IPS-NIHi11 (cell line): ENCODE measurements at places on chromosomes 5 and 9.
A peak's percentile ranks its signal among the peaks of the same experiment; 100 is the strongest.

DNA sequence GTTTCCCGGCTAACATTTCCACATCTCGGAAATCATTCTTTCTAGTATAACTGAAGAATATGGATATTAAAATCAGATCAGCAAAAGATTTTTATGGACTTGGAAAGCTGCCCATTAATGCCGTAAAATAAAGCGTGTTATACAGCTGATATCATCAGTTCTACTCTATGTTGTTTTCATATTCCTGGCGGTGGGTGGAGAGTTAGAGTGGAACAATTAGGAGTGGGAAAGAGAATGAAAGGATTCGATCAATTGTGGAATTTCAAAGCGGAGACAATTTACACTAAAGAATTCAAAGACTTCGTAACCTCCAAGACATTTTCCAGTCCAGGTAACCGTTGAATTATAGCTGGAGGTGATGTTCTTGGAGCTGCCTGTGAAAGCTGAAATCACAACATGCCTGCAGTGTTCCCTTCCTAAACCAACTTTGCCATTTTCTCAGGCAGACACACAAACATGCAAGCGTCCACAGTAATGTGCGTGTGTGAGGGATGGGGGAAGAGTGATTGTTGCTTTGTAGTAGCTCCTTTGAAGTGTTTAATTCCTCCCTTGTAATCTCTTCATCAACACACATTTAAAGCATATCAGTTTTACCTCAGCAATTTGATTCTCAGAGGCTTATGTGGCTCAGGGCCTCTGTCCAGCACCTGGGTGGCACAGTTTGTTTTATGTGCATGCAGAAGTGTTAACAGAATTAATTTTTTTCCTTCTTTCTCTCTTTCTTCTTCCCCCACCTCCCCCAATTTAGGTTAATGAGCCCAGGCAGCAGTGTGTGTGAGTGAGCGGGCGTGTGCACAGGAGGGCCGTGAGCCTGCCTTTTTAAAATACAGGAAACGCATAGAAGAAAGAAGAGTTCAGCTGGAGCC is 544.1 kb downstream of the RAB3C start:
- no peak for DNase-seq

- no peak for DNase-seq
Observed at GRCh38 chr9:98445576-98445975, 190.1 kb upstream of the TBC1D2 start.

DNA sequence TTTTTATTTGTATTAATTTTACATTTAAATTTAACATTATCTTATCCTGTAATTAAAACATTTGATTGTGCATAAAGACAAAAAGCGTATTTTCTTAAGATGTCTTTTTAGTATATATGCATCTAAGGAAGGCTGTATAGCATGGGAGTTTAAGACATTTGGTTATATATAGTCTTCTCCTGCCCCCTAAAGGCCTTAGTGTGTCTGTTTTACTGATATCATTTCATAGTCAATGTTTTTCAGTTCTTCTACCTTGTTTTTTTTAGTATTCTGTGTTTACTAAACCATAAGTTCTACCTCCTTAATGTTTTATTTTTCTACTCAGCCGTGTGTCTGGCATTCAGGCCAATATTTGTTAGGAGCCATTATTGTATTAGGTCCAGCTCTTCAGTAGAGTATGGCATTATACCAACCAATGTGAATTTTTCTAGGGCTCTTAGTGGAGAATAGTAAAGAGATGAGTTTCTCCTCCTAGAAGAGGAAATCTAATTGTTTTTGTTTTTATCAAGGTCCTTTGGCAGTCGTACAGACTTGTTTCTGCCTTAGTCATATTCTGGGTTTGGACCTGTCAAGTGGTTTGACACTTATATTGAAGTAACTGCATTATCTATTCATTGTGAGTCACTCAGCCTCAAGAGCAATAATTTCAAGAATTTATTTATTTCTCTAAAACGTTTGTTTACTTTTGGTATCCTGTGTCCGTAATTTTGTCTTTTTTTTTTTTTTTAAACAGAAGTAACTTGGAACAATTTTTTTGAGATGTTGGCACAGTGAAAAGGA is 74.8 kb downstream of the SLF1 start:
- DNase-seq: no peak

GRCh38 chr5:69046375-69046957 is 47.3 kb upstream of the SLC30A5 start:
- DNase-seq: no peak

DNA sequence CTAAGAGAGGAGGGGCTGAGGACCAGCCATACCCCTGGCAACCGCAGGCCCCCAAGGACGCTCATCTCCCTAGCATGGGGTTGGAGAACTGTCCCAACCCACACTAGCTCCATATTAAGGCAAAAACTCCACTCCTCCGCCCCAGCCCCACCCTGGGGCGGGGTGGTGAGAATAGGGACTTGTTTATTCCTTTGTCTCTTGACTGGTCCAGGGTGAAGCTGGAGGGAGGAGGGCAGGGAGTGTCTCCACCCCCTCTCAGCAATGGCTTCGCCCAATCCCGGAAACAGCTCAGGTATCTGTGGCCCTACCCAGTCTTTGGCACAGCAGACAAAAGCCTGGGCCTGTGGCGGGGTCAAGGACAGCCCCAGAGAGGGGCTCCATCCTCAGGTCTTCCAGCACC is 16.9 kb downstream of the PRRX2 start:
- peak; percentile 53 for DNase-seq

DNA sequence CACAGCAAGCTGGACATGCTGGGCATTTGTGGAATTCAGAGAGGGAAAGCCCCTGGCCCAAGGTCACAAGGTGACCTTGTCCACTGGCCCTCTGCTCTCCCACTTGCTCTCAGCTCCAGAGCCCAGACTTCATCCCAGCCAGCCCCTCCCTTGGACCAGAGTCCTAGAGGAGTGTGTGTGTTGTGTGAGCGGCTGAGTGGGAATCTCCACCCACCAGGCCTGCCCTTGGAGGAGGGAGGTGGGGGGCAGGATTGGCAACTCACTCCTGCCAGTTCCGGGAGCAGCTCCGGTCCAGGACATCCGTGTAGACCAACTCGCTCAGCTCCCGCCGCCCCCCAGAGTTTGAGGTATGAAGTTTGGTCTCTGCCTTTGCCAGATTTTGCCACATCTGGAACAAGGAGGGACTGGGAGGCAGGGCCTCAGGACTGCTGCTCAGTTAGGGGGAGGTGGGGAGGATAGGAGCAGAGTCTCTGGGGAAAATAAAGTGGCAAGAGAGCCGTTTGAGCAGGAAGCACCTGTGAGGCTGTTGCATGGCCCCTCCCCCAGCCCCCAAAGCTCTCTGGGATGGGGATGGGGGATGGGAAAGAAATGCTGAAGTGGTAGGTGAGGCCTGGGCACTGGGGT is 1.4 kb downstream of the MZB1 start:
- peak; percentile 63 for DNase-seq

- no peak for DNase-seq
Observed at GRCh38 chr5:159780246-159780645, 136.0 kb upstream of the ADRA1B start.

- peak; percentile 75 for DNase-seq
Observed at GRCh38 chr9:92947268-92948037, at the start of gene FGD3. Gene FGD3, plus strand, starts transcription at chr9:92947523. Its CDS starts 28,734 bp downstream, at chr9:92976257.

- no peak for DNase-seq
Observed at GRCh38 chr5:119158144-119158543, 87.3 kb downstream of the DMXL1 start.

DNA sequence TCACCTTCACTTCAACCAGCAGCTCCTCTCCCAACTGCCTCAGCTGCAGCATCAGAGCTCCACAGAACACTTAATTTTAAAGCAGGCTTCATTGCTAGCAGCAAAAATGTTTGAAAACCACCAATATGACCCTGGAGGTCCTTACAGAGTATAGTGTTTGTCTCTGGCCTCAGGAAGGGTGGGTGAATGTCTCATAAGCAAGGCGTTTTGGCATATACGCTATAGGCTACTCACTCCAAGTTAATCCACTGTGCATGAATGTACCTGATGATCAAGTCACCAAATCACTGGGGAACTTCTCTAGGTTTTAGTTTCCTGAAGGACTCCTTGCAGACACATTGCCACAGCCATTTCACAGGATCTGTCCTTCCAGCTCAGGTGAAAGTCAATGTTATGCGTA is 125.3 kb downstream of the GABBR2 start:
- no peak for DNase-seq

- DNase-seq: no peak
Observed at GRCh38 chr9:79568337-79569101, 3.2 kb upstream of the TLE4 start.

DNA sequence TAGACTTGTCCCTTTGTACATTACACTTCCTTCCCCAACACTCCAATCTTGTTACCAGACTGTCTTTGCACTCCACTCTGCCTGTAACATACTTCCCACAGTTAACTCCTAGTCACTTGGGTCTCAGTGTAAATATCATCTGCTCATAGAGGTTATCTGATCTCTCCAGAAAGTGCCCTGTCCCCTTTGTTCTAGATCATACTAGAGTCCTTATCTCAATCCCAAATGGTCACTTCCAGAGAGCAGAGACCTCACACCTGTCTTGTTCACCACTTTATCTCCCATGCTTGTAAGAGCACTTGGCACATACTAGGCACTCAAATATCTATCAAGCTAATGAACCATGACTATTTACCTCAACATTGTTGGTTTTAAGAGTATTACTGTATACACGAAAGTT is 30.4 kb downstream of the SETX start:
- DNase-seq: no peak

DNA sequence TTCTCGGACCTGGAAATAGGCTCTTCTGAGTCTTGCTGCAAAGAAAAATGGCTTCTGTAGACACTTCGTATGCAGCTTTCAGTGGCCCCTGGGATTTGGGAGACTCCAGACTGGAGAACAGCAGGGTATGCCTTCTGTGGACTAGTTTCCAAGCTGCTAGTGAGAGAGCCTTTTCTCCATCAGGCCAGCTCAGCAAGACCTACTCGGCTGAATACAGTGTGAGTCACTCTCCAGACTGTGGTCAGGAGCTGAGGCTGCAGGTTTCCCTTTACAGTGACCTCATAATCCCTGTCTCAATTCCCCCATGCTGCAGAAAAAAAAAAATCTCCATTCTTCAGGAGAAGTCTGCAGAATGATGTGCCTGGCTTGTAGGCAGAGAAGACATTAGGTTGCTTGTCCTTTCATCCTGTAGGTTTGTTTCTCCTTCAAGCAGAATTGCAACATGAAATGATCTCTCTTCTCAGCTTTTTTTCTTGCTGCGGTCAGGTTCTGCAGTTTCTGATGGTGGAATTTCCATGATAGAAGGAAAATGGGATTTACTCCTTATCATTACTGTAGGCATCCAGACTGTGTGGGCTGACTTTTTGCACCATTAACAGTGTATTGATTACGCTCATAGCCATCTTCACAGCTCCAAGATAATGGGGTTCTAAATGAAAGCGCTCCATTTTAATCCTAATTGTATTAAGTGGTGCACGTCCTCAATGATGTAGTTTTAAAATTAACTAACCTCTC is 78.3 kb upstream of the TNFSF8 start:
- no peak for DNase-seq

DNA sequence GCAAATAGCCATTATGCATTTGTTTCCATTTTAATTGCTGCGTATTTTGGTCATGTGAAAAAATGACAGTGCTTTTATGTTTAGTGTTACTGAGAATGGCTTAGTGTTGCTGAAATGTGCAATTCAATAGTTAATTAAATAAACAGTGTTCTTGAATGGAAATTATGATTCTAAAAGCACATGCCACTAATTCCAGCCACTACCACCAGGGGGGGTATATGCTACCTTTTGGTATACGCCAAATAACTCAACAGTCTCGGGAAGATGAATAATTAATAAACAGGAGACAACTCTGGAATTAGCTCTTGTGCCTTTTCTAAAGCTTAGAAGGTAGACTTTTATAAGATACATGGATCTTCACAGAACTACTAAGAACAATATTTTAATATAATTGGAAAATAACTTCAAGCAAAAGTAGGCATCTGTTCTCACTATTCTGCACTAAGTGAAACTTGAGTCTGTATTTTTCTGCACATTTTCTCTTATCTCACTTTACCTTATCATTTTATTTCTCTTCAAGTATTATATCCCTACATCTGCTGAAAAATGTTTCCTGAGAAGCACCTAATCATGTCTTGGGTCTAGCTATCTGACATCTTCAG is 83.5 kb upstream of the MINAR2 start:
- DNase-seq: peak; percentile 23

GRCh38 chr5:134458234-134459009 is 46.7 kb upstream of the CDKN2AIPNL start:
- DNase-seq: no peak

- no peak for DNase-seq
Observed at GRCh38 chr5:172509405-172509781, 55.1 kb upstream of the SH3PXD2B start.

DNA sequence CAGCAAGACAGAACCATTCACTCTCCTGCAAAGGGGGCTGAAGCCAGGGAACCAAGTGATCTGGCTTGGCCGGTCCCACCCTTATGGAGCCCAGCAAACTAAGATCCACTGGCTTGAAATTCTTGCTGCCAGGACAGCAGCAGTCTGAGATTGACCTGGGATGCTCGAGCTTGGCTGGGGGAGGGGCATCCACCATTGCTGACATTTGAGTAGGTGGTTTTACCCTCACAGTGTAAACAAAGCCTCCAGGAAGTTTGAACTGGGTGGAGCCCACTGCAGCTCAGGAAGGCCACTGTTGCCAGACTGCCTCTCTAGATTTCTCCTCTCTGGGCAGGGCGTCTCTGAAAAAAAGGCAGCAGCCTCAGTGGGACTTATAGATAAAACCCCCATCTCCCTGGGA is 60.5 kb downstream of the TNFSF8 start:
- DNase-seq: no peak

GRCh38 chr5:147234825-147235635 is at the start of gene STK32A:
Gene STK32A, plus strand, starts transcription at chr5:147235026. Its CDS starts 4,609 bp downstream, at chr5:147239635.
- peak; percentile 77 for DNase-seq

- no peak for DNase-seq
Observed at GRCh38 chr5:177372034-177372896, 12.0 kb upstream of the SLC34A1 start.

- peak; percentile 10 for DNase-seq
Observed at GRCh38 chr5:128844354-128844923, 120.8 kb upstream of the SLC27A6 start.

GRCh38 chr5:76983468-76983867 is 30.6 kb downstream of the CRHBP start:
- DNase-seq: no peak

GRCh38 chr5:36904677-36905076 is 28.1 kb downstream of the NIPBL start:
- no peak for DNase-seq

GRCh38 chr5:111731638-111732037 is 25.4 kb downstream of the NREP start:
- no peak for DNase-seq

GRCh38 chr5:116773926-116774325 is 199.3 kb upstream of the SEMA6A start:
- peak; percentile 47 for DNase-seq

- DNase-seq: peak; percentile 18
Observed at GRCh38 chr9:105475302-105475701, 27.5 kb downstream of the FSD1L start.

DNA sequence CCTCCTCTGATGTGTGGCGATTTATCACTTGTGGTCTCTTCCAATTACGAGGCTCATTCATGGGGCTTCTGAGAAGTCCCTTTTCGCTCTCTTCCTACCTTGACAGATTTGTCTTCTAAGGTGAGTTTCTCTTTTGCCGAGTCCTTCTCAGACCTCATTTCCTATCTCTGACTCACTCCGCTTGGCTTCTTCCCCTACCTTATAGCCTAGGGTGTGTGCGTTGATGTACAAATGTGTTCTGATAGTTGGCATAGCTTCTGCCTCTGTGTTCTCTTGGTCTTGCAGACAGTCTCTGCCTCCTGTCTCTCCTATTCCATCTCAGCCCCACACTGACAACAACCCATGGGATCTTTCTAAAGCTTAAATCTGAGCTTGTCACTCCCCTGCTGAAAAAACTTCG is 56.9 kb upstream of the SHB start:
- DNase-seq: no peak

GRCh38 chr9:107336718-107337360 is 53.8 kb downstream of the RAD23B start:
- DNase-seq: no peak
